ENCODE measurements at places on chromosomes 16 and 17. TPM values are rescaled to one million over a fixed set of nuclear protein-coding genes. Genes with fewer than 3 reads are reported as not detected.

Gene CFAP20
- 17.9 TPM for polyA plus RNA-seq

Gene CCT6B
- 0.67 TPM for polyA plus RNA-seq

Gene ZSCAN10
- polyA plus RNA-seq, result 0.07 TPM

Gene CIITA
- polyA plus RNA-seq, result 25.3 TPM

Gene LRRC37A
- polyA plus RNA-seq, result 0.36 TPM

Gene SPATA2L
- polyA plus RNA-seq, result 13.0 TPM

Gene CORO1A
- polyA plus RNA-seq, result 11.5 TPM

Gene MFSD6L
- polyA plus RNA-seq, result 0.15 TPM

Gene KRT33A
- polyA plus RNA-seq, result not detected

Gene SOX9
- polyA plus RNA-seq, result 16.1 TPM

Gene CA5A
- polyA plus RNA-seq, result 0.29 TPM

Gene HSD11B2
- polyA plus RNA-seq, result 0.51 TPM

DNA sequence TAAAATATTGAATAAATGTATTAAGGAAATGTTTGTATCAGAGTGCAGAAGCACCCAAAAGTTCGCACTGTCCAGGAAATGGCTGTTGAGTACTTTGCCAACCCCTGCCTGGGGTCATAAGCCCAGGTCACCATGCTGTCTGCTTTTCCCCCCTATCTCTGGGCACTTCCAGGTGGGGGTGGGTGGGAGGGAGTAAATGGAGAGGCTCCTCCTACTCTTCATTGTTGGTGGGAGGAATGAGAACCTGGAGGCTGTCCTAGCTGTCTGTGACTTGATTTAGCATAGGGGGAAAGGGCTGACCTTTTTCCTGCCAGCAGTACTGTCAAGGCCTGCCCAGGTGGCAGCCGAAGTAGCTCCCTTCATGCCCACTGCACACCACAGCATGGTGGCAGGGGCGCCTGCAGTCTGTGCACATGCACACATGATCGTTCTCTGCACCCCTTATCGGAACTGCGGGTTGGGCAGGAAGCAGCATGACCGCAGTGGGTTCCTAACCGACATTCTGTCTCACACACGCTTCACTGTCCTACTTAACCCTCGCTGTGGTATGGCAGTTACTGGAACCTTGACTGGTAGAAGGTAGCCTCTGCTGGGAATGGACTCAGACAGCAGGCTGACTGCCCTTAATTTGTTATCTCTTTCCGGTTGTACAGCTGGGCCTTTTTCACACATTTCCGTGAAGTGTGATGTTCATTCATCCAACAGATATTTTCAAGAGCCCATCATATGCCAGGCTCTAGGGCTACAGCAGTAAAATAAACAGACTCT lies 41.5 kb downstream of the LDHD start:
- no peaks in the 10 kb centered on the region for H3K27me3 ChIP-seq
- H3K27ac ChIP-seq, result no peak overlapping the region
- no peak for DNase-seq
- no peaks in the 10 kb centered on the region for H3K36me3 ChIP-seq

DNA sequence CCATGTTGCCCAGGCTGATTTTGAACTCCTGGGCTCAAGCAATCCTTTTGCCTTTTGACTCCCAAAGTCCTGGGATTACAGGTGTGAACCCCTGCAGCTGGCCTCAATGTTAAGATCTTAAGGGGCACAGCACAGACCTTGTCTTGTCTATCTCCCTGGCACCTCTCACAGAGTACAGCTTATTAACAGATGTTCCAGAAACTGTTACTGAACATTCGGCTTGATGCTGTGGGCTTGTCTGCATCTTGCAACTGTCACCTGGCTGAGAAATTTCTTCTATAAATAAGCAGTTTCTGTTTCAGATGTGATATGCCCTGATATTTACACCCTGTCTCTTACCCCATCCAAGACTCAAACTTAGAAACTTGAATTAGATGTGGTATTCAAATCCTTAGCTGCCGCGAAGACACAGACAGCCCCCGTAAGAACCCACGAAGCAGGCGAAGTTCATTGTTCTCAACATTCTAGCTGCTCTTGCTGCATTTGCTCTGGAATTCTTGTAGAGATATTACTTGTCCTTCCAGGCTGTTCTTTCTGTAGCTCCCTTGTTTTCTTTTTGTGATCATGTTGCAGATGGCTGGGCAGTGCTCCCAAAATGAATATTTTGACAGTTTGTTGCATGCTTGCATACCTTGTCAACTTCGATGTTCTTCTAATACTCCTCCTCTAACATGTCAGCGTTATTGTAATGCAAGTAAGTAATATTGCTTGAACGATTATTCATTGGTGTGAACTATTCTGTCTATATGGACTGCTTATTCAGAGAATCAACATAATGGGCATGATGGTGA lies at the start of gene TNFRSF17:
Gene TNFRSF17 (plus strand): TSS at position 450 of the 791 bp plus-strand sequence. CDS start 115 bp downstream, at position 565.
- H3K36me3 ChIP-seq, result no peaks in the 10 kb centered on the region
- no peak for DNase-seq
- no peaks in the 10 kb centered on the region for H3K27me3 ChIP-seq
- no peak within 1 kb of the TSS for H3K27ac ChIP-seq
- no peak within 1 kb of the TSS for H3K4me3 ChIP-seq

DNA sequence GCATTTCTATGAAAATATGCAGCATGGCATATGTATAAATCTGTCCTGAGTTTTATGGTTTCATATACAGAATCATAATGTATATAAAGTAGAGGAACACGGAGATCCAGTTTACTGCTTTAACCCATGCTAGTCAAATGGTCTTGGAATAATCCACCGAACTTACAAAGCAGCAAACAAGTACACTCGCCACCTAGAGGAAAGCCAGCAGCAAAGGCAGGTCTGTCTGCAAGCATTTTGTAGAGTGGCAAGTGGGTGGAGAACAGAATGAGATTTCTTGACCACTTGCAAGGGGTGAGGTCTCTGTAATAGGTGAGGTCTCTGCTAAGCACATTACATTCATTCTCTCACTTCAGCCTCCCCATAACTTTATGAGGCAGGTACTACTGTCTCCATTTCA lies 308.3 kb downstream of the CA10 start:
- H3K4me1 ChIP-seq, result no peaks in the 10 kb centered on the region
- no peak for DNase-seq
- no peak overlapping the region for H3K4me3 ChIP-seq
- H3K27ac ChIP-seq, result no peak overlapping the region

- no peak overlapping the region for H3K4me3 ChIP-seq
- no peak overlapping the region for H3K27ac ChIP-seq
- no peaks in the 10 kb centered on the region for H3K36me3 ChIP-seq
Observed at GRCh38 chr16:68802190-68802589, 41.1 kb upstream of the TANGO6 start.

GRCh38 chr17:69434164-69434579 lies 19.7 kb downstream of the MAP2K6 start:
- H3K27me3 ChIP-seq, result no peaks in the 10 kb centered on the region
- no peak overlapping the region for H3K4me3 ChIP-seq
- peaks cover 13% of the 10 kb centered on the region for H3K4me1 ChIP-seq
- no peak for DNase-seq
- H3K36me3 ChIP-seq, result no peaks in the 10 kb centered on the region

GRCh38 chr16:54096607-54097006 lies 190.0 kb downstream of the IRX3 start:
- DNase-seq, result no peak
- H3K27me3 ChIP-seq, result no peaks in the 10 kb centered on the region
- H3K27ac ChIP-seq, result no peak overlapping the region
- H3K4me3 ChIP-seq, result no peak overlapping the region

DNA sequence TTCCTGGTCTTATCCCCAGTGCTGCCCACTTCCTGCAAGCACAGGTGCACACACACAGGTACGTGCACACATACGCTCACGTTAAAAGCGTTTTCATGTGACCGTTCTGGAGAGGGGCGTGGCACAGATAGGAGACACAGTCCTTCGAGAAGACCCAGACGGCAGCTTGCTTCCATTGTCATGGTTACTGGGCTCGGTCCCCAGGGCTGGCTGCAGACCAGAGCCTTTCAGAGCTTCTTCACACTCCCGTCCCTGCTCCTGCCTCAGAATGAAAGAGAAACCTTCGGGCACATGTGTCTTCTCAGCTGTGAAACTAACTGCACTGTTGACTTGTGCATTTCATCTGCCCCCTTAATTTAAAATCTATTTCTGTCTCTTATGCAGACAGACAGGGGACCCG lies 154.2 kb downstream of the PITPNC1 start:
- no peaks in the 10 kb centered on the region for H3K27me3 ChIP-seq
- H3K4me1 ChIP-seq, result peaks cover 20% of the 10 kb centered on the region
- no peaks in the 10 kb centered on the region for H3K36me3 ChIP-seq
- DNase-seq, result no peak

DNA sequence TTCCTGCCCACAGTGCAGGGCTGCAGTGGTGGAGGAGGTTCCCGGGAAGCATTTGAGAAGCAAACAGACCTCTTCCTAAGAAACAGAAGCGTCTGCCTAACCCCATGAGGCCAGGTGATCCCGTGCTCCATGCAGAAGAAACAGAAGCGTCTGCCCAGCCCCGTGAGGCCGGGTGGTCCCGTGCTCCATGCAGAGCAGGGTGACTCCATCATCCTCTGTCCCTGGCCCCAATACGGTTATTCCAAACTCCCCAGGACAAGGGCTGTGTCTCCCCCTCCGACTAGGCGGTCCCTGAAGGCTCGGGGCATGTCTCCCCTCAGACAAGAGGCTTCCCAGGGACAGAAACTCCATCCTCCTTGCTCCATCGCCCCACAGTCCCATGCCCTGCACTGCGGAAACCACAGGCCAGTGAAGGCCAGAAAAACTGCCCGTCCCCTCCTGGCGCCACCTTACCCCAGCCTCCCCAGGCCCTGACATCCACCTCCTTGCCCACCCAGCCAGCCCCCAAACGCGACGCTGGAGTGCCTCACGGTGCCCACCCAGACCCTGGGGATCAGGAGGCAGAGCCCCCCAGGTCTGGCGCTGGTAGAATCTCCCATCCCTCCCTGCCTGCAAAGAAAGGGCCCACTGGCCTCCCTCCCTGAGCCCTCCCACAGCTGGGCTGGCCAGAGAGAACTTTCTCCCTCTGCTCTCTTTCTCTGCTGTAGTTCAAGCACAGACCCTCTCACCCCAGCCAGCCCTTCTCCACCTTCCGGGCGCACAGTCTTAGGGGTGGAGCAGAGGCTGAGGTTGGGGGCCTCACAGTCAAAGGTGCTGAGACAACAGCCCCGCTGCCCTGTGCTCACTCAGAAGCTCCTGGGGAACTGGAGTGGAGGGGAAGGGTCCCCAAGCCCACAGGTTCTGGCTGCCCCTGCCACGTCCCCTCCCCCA lies 30.6 kb upstream of the KRT17 start:
- H3K36me3 ChIP-seq, result no peaks in the 10 kb centered on the region
- H3K27me3 ChIP-seq, result no peaks in the 10 kb centered on the region
- no peak overlapping the region for H3K27ac ChIP-seq
- no peak overlapping the region for H3K4me3 ChIP-seq

DNA sequence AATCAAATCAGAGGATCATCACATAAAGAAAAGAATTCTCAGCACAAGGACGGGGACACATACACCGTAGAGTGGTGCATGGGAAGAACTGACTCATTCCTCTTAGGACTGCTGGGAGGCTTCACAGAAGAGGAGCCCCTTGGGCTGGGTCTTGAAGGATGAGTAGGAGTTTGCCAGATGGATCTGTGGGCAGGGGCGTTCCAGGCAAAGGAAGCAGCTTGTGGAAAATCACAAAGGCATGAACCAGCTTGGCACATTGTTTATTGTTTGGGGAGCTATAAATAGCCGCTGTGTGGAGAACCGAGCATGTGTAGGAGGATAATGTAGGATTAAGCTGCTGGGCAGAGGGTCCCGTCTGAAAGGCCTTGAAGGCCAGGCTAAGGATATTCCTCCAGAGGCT lies 5.1 kb upstream of the SLC16A11 start:
- no peak for DNase-seq
- peaks cover 10% of the 10 kb centered on the region for H3K27me3 ChIP-seq
- no peak overlapping the region for H3K4me3 ChIP-seq
- H3K36me3 ChIP-seq, result no peaks in the 10 kb centered on the region
- H3K4me1 ChIP-seq, result peaks cover 22% of the 10 kb centered on the region
- H3K27ac ChIP-seq, result no peak overlapping the region

DNA sequence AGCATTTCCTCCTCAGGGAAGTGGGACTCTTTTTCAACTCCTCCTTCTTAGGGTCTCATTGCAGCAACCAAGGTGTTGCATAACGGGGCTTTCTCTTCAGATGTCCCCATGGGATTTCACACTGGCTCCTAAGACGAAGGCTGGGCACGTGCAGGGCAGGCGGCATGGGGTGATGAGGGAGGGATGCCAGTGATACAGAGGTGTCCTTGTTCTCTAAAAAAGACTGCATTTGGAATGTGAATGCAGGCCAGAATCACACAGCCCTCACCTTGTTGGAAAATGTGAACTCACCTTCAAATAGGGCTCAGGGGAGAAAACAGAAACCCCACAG lies 105.6 kb downstream of the XYLT1 start:
- H3K36me3 ChIP-seq, result no peaks in the 10 kb centered on the region
- peaks cover 41% of the 10 kb centered on the region for H3K4me1 ChIP-seq
- H3K27me3 ChIP-seq, result no peaks in the 10 kb centered on the region
- no peak overlapping the region for H3K27ac ChIP-seq
- H3K4me3 ChIP-seq, result no peak overlapping the region

- peak; percentile 61 for DNase-seq
- H3K27ac ChIP-seq, result no peak overlapping the region
- H3K27me3 ChIP-seq, result no peaks in the 10 kb centered on the region
- no peaks in the 10 kb centered on the region for H3K36me3 ChIP-seq
- H3K4me1 ChIP-seq, result no peaks in the 10 kb centered on the region
Observed at GRCh38 chr16:5108505-5109158, 11.0 kb upstream of the EEF2KMT start.

GRCh38 chr17:12599186-12599920 lies 66.3 kb upstream of the MYOCD start:
- H3K27me3 ChIP-seq, result no peaks in the 10 kb centered on the region
- no peak for DNase-seq
- H3K27ac ChIP-seq, result no peak overlapping the region
- no peaks in the 10 kb centered on the region for H3K36me3 ChIP-seq

DNA sequence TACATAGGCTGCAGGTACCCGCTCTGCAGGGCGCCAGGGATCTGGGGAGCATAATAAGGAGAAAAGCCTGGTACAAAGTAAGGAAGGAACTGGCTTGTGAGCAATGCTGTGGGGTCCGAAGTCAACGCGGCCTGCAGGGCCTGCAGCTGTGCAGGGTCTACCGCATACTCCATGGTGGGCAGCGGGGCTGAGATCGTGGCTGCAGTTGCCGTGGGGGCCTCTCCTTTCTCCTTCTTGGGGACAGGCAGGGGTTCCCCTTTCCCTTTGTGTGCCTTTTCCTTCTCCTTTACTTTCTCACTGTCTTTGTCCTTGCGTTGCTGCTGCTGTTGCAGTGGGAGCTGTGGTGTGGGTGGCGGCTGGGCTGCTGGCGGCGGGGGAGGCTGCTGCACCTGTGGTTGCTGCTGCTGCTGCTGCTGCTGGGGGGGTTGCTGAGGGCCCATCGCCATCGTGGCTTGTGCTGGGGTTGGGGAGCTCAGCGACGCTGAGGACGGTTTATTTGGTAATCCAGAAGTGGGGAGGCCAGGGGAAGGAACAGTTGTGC lies 259.6 kb downstream of the ZFHX3 start:
- no peak for DNase-seq
- H3K36me3 ChIP-seq, result no peaks in the 10 kb centered on the region
- H3K4me1 ChIP-seq, result peaks cover 30% of the 10 kb centered on the region
- no peaks in the 10 kb centered on the region for H3K27me3 ChIP-seq
- H3K4me3 ChIP-seq, result no peak overlapping the region

Measured in heart right ventricle (tissue), 16 donors.